ENCODE measurements at places on chromosomes 12 and 14.

DNA sequence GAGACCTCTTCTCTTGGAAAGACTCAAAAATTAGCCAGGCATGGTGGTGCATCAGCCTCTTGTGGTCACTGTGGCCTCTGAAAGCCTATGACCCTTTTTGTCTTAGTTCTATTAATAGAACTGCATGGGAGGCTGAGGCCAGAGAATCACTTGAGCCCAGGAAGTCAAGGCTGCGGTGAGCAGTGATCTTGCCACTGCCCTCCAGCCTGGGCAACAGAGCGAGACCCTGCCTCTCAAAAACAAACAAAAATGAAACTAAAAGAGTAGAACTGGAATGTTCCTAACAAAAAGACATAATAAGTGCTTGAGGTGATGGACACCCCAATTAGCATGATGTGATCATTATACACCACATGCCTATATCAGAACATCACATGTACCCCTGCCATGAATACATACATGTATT is 197.0 kb upstream of the EEA1 start:
- no peak for DNase-seq

DNA sequence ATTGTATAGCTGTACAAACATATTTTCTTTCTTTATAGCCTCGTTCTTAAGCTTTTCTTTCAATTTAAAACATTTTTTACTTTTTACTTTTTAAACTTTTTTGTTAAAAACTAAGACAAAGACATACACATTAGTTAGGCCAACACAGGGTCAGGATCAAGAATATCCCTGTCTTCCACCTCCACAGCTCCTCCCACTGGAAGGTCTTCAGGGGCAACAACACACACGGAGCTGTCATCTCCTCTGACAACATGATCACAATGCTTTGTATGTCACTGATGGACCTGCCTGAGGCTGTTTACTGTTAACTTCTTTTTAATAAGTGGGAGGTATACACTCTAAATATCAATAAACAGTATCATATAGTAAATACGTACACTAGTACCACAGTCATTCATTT is 191.3 kb downstream of the SYT10 start:
- DNase-seq = no peak

DNA sequence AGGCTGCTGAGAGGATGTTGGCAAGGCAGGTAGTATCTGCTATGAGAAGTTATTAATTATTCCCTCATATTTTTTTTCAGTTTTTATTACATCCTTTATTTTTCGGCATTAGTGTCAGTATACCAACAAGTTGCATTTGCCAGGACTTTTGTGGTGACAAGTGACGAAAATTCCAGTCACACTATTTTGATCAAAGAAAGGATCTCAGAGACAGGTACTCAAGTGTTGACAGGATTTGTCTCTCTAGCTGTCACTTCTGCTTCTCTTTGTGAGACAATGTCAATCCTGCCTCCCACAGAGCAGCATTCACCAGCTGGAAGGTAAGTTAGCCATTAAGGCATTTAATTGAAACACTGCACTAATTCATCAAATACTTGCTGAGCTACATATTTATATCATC is 18.0 kb upstream of the IFNG start:
- no peak for DNase-seq

GRCh38 chr12:29255042-29255441 is 106.0 kb downstream of the FAR2 start:
- DNase-seq = no peak

Data from activated CD4-positive, alpha-beta T cell treated with anti-CD3 and anti-CD28 coated beads for 24 hours (primary cell).